ENCODE measurements at places on chromosomes 7 and 10.

DNA sequence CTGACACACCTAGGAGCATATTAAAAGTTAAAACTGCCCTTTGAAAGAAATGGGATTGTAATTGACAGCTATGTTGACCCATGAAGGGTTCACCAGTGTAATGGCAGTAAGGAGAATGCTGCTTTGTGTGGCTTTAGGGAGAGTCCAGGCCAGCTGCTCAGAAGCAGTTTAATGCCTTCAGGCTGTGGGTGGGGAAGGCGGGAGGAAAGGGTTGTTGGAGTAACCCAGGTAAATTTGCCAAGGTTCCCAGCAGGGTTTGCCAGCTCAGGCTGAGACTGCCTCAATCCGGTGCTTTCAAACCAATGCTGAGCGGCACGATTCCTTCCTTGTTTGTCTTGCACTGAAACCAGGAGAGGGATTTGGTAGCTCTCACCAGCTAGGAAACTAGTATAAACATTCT is 637.2 kb downstream of the INHBA start:
- no peak for DNase-seq

DNA sequence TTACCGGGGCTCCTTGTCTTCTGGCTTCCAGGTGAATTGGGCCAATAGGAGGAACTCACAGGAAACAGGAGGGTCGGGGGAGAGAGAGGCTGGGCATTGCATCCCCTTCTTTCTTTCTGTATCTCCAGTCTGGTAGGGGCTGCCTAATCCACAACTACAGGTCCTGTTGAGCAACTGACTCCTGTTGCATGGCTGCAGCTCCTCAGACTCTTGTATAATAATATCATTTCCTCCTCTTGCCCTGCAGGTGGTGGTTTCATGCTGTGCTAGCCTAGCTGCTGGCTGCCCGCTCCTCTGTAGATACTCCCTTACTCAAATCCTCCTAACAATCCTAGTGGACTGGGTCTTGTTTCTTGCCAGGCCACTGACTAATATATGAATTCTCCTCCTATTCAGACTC is 276.5 kb upstream of the SMIM30 start:
- peak; percentile 47 for DNase-seq

GRCh38 chr7:157576415-157576814 is 239.6 kb downstream of the DNAJB6 start:
- no peak for DNase-seq

DNA sequence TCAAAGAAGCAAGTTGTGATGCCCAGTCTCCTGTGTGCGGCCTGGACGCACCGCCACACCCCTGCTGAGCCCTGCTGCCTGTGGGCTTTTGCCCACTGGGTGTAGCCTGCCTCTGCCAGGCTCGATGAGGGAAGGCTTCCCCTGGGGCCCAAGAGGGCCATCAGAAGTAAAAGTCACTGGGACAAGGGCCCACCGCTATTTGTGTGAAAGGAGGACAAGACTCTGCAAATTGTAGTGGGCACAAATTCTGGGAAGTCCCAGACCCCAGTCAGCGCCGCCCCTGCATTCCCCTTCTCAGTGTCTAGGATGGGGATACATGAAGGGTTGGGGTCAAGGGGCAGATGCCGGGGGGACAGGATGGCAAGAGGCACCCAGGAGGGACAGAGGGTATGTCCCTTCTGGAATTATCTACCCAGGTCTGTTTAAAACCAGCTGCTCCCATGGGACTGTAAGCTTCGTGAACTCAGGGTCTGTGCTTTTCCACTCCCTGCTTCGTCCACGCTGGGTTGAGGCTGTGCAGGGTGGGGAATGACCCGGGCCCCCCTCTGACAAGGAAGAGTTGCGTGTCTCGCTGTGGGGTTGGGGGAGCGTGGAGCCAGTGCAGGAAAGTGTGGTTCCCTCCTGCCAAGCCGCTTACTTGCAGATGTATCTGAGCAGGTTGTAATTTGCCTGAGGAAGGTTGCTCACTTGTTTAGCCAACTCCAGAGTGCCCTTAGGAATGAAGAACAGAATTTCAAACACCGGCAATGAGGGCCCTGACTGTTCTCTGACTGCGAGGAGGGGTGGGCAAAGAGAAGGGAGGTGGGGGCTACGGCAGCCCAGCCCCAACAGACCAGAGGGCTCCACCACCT is 147.2 kb downstream of the MAPK8 start:
- peak; percentile 35 for DNase-seq

- DNase-seq, result no peak
These were observed 307.0 kb downstream of the PTPRN2 start for GRCh38 chr7:158280448-158281144.

DNA sequence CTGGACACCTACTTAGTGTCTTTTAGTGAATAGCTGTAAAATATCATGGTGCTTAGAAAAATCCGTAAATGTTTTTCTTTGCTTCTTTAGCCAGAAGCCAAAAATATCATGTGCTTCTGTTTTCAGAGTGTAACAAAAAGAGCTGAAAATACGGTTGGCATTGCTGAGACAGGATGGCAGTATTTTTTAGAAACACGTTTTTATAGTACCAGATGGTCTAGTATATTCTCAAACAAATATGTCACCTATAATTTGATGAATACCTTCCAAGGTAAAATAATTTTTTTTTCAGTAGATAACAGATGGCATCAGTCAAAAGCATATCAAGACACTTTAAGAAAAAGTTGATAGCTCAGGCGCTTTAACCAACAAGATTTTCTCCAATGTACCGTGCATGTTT is 326.6 kb downstream of the PHF14 start:
- DNase-seq, result no peak

- no peak for DNase-seq
These were observed 21.6 kb downstream of the LIPJ start for GRCh38 chr10:88608052-88608732.

- no peak for DNase-seq
These were observed 34.6 kb upstream of the ZNF273 start for GRCh38 chr7:64868499-64868898.

GRCh38 chr10:12177642-12178041 is 18.0 kb downstream of the NUDT5 start:
- DNase-seq, result no peak

DNA sequence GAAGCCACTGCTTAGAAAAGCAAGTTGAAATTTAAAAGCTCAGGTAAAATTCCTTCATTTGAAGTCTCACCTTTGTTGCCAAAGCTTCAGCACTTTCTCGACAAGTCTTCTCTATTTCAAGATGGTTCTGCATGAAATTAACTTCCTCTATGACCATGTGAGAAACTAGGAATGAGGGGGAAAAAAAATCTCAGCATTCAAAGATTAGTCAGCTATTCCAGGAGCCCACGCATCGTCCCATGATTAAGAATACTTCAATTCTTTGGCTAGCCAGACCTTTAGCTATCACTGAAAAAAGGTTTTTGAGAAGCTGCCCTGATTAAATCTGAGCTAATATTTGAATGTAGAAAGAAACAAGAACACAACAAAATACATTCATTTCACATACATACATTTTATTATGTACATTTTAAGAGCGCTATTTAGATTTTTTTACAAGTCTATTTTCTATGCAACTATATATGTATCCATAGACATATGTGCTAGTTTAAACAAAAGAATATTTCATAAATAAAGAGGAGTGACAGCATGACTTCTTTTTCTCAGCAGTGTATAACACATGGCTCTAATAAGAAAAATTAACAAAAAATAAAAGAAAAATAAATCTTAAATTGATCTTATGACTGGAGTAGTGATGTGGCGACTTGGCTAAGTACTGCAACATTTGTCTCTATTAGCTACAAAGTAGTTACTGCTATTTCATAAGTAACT is 44.8 kb downstream of the SHTN1 start:
- DNase-seq, result no peak

DNA sequence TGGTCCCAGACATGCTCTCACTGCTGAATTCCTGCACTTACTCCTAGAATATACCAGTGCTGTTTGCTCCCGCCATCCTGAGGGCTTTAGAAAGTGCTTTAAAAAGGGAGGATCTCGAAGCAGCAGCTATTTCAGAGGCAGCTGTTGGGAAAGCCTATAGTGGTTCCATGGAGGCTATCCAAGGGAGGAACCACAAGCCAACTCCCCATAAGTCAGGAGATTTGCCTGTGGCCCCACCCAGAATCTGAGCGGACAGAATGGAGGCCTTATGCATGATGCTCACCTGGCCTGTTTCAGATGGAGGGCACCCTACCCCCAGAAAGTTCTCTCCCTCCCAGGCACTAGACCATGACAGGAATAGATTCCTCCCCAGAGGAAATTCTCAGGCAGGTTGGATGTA is 2.3 kb upstream of the KCNIP2 start:
- no peak for DNase-seq

DNA sequence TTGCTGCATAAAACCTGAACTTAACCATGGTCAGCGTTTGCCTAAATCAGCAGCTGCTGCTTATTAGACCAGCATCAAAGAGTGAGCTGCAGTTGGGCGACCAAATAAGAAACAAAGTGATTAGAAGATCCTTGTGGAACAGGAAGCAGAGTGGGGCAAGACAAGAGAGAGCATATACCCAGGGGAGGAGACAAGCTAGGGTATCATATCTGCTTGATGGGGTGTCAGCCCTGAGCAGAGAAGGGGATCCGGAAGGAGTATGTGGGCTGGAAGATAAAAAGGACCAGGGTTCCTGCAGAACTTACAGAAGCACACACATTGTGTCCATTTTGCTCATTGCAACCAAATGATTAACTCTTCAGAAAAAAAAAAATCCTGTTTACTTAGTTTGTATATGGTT is 213.6 kb downstream of the CELF2 start:
- DNase-seq, result no peak

DNA sequence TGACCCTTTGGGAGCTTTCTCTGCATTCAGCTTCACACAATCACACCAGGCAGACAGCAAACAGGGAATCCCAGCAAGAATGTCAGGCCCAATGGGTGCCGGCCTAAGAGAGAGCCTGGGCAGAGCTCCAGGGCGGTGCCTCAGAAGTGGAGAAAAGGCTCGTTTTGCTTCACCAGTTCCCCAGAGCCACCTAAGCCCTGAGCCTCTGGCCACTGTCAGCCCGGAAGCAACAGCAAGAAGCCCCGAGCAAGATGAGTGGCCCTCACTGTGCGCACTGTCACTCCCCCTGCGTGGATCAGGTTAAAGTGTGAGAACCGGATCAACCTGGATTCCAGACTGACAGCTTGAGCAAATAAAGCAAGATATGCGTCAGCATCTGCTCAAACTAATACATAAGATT is 14.7 kb downstream of the CNPY1 start:
- no peak for DNase-seq

DNA sequence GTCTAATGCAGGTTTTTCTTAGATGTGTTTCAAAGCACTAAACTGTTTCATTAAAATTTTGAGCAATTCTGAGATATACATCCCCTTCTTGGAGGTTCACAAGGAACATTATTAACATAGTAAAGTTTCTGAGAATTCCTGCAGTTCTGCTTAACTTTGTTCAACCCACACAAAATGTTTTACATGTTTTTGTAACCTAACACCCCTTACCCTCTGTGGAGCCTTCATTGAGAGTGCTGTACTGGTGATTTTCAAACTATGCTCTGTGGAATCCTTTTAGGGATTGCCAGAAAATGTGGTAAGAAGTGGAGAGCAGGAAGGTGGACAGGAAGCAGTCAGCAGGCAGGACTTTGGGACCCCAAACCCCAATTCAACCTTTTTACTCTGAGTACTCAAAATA is 53.6 kb upstream of the ABCB5 start:
- no peak for DNase-seq

GRCh38 chr7:103857435-103857834 is 132.0 kb downstream of the RELN start:
- DNase-seq, result peak; percentile 47

- no peak for DNase-seq
These were observed 11.2 kb upstream of the ARPC1B start for GRCh38 chr7:99363286-99363685.

GRCh38 chr7:131803816-131804215 is 247.4 kb upstream of the PODXL start:
- no peak for DNase-seq

DNA sequence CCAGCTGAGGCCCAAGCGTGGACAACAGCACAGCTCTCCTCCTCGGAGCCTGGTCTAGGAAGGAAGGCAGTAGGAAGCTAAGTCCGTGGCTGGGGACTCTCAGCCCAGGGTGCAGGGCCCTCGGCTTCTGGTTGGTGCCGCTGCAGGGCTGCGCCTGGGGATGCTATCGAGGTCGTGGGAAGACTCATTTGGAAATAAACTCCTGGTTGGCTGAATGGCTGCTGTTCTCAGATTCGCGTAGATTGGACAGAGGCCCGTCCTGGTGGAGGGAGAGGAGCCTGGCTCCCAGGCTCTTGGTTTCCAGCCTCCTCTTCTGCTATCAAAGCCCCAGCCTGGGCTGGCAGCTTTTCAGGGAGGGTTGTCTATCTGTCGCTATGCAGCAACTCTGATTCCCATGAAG is 152.6 kb upstream of the FZD8 start:
- no peak for DNase-seq

DNA sequence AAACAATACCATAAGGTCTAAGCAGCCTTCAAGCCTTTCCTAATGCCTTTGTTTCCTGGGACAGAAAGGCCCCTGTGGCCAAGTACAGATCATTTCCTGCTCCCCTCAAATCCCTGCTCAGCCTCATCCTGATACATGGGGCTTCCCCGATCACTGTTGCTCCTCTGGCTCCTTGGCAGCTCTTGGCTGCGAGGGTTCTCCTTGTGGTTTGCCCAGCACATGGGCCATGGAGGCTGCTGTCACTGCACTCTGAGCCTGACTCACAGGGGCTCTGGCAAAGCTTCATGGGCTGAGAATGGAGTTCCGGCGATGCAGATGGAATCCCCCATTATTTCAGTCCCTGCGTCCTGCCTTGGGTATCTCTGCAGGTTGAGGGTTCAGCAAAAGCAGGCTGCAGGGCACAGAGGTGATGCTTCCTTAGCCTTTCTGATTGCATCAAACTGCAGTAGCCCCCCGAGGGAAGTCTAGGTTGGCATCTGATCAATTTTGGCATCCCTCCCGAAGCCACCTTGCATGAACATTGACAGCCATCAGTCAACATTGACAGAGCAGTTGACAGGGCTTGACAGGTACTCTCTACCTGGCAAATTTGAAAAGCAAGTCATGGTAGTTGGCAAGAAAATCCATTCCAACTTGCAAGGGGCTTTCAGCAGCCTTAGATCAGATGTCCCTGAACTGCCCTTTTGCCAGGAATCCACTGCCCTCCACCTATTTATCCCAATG is 168.6 kb downstream of the GFRA1 start:
- no peak for DNase-seq

DNA sequence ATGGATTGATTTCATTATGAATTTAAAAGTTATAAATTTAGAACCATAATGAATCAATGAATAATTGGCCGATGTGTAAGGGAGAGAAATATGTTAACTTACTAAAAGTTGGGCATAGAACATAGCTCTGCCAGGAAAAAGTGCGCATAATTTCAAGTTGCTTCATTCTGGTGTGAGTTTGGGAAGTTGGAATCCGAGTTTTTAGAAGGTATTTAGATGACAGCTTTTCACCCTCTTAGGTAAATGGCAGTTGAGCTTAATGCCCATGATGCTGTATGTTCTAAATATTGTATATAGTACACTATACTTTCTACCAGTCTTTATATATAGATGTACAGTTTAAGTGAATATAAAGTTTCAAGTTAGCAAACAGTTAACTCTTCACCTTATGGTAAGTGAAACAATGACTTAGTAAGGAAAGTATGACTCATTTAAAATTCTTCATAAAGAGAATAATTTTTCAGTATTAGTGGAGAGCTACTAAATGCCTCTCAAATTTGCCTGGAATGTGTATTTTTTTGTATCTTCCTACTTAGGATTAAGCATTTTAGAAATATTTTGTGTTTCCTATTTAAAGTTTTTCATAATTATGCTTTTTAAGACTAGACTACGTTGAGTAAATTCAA is 1.6 kb downstream of the C1GALT1 start:
- DNase-seq, result no peak

All from H1 (cell line).